NCI-H2029 (cell line): ENCODE measurements at places on chromosomes 1 and 21.

GRCh38 chr1:94156096-94156625, 35.2 kb upstream of the ABCA4 start:
- DNase-seq: no peak

- DNase-seq: no peak
These were observed 42.5 kb downstream of the TMED5 start for GRCh38 chr1:93137604-93138292.

DNA sequence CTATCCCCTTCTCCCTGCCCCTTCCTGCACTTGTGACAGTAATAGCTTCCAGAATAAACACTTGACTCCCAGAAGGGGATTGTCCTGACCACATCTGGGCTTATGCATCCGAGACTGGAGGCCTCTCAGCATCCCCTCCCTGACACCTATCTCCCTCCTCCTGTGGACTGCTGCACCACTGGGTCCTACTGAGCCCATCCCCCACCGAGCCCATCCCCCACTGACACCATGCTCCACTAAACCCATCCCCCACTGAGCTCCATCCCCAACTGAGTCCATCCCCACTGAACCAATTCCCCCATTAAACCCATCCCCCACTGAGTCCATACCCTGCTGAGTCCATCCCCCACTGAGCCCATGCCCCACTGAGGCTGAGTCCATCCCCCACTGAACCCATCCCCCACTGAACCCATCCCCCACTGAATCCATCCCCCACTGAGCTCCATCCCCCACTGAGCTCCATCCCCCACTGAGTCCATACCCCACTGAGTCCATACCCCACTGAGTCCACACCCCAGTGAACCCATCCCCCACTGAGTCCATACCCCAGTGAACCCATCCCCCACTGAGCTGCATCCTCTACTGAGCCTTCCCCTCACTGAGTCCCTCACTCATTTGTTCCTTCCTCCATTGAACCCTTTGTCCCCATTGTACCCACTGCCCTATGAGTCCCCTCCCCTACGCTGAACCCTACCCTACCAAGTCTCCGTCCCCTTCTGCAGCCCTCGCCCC, 5.6 kb downstream of the PDZK1IP1 start:
- peak; percentile 98 for DNase-seq

DNA sequence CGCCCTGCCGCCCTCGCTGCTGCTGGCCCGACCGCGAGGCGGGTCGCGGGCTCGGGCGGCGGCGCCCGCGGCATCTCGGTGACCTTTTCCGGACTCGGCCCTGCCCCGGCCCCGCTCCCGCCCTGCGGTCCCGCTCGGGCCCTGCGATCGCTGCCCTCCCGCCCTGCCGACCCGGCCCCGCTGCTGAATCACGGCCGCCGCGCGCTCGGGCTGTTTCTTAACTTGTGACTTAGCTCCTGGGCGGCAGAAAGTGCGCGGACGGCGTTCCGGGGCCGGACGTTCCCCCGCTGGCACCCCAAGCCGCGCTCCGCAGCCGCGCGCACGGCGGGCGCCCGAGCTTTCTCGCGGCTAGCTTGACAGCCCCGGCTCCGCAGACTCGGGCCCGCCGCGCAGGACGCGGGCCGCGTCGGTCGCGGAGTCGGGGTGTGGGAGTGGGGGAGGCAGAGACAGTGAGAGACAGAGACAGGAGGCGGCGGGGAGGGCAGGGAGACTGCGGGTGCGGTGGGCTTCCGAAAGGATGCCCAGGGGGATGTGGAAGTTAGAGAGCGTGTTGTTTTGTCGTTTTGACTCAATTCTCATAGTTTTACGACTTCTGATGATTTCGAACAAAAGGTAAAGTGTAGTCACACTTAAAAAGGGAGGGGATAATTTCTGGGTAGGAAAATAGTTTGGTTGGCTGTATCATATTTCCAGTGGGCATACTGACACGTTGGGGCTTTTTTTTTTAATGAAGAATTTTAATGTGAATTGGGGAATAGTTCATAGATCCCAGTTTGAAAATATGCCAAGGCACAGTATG, 49.8 kb downstream of the PRDM2 start:
- DNase-seq: no peak

- no peak for DNase-seq
These were observed 9.6 kb upstream of the SPATC1L start for GRCh38 chr21:46193829-46194373.
